ENCODE measurements at places on chromosomes 2 and 18.

- H3K36me3 ChIP-seq: no peaks in the 10 kb centered on the region
- DNase-seq: no peak
- peaks cover 12% of the 10 kb centered on the region for H3K4me1 ChIP-seq
- no peak overlapping the region for H3K27ac ChIP-seq
- no peak overlapping the region for H3K4me3 ChIP-seq
Measured at GRCh38 chr2:27884601-27885000, 5.6 kb downstream of the RBKS start.

- H3K27ac ChIP-seq: no peak overlapping the region
- peak overlapping the region; percentile 47 for H3K4me3 ChIP-seq
Measured at GRCh38 chr18:76819411-76820136, 2.8 kb upstream of the ZNF236 start.

- peaks cover 15% of the 10 kb centered on the region for H3K4me1 ChIP-seq
- no peaks in the 10 kb centered on the region for H3K36me3 ChIP-seq
- DNase-seq: no peak
- H3K27ac ChIP-seq: no peak overlapping the region
- no peak overlapping the region for H3K4me3 ChIP-seq
- peaks cover 37% of the 10 kb centered on the region for H3K27me3 ChIP-seq
Measured at GRCh38 chr18:76518860-76519538, 24.0 kb upstream of the ZNF516 start.

DNA sequence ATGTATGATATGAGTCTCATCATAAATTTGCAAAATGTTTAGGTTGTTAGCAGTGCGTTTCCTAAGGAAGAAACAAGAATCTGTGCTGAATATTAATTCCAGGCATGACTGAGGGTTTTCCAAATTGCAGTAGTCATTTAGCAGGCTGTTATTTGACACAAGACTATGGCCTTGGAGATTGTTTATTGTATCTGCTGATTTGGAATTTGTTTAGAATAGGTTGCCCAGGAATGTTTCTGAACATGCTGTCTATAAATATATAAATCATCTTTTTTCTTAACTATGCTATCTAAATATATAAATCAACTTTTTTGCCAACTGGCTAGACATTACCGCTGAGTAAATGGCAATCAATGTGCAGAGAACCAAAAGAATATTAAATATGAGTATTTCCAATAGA is 90.9 kb downstream of the DOK6 start:
- H3K4me3 ChIP-seq: no peak overlapping the region
- DNase-seq: no peak
- H3K4me1 ChIP-seq: no peaks in the 10 kb centered on the region
- H3K36me3 ChIP-seq: no peaks in the 10 kb centered on the region

DNA sequence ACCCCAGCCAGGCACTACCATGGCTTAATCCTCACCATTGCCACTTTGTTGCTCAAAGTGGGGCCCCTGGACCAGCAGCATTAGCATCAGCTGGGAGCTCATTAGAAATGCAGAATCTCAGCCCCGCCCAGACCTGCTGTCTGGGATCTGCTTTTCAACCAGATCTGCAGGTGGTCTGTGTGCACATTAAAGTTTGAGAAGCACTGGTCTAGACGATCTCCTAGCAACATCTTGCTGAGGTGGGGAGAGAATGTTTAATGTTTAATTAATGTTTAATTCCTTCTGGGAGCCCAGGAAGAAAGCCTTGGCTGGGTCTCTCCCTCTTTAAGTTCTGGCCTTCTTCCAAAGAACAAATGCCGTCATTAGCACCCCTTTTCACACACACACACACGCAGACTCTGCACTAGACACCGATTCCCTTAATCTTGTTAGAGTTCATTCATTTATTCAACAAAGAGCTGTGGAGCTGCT is 53.7 kb downstream of the EDAR start:
- H3K27ac ChIP-seq: no peak overlapping the region
- peaks cover 6% of the 10 kb centered on the region for H3K27me3 ChIP-seq
- DNase-seq: no peak
- no peaks in the 10 kb centered on the region for H3K36me3 ChIP-seq

DNA sequence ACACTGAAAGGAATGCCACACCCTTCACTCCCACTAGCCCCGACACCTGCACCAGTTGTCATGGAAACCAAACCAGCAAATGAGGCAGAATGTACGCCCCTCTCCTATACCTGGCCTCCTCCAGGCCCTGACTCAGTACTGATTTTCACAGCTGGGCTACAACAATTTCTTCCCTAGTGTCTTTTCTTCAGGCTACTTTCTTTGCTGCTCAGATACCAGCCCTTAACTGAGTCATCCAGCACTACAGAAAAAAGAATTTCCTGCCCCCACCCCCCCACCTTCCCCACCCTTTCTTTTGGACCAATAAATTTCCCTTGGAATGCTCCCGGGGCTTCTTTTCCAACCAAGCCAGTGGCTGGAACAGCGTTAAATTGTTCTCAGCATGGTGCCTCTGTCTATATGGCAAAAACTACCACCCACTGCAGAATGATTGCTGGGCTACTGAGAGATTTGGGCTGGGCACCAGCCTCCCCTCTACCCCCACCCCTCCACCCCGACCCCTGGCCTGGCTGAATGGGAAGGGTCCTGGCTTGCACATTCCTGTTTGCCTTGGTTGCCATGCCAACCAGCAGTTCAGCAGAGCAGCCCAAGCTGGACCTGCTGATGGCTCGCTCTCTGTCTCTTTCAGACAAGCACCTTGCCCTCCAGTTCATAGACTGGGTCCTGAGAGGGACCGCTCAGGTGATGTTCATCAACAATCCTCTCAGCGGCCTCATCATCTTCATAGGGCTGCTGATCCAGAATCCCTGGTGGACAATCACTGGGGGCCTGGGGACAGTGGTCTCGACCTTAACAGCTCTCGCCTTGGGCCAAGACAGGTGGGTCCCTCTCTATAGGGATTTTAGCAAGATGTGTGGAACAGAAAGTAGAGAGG is 11.3 kb downstream of the SLC14A2 start:
- H3K27me3 ChIP-seq: peaks cover 29% of the 10 kb centered on the region
- H3K36me3 ChIP-seq: no peaks in the 10 kb centered on the region
- no peak overlapping the region for H3K27ac ChIP-seq
- no peak for DNase-seq
- no peak overlapping the region for H3K4me3 ChIP-seq
